Mucosa of gallbladder (tissue), 1 donor: ENCODE measurements at places on chromosomes 6 and 20. TPM values are rescaled to one million over a fixed set of nuclear protein-coding genes. Genes with fewer than 3 reads are reported as not detected.

- no peak for DNase-seq
Observed at GRCh38 chr20:53934421-53935343, 135.7 kb downstream of the BCAS1 start.

VSX1 gene
- not detected for total RNA-seq

- no peak for DNase-seq
Observed at GRCh38 chr20:10550204-10551118, 115.4 kb downstream of the SLX4IP start.

GRCh38 chr6:92715991-92716390 is 703.4 kb downstream of the EPHA7 start:
- no peak for DNase-seq

DNA sequence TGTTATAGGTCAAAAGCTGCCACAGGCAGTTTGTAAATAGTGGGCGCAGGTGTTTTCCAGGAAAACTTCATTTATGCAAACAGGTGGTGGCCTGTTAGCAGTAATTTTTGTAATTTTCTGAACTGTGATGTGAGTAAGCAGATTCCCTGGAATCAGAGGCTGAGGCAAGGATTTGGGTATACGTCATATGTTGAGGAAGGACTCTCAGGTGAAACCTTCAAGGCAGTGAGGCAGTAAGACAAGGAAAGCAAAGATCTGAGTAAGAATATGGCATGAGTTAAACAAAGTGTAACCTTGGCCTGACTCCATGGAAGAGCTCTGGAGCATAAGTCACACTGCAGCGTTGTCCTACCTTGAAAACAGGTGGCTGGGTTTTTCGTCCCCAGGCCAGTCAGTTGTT is 291.1 kb upstream of the BTBD3 start:
- DNase-seq, result no peak

SLX4IP gene
- 11.3 TPM for total RNA-seq
